T-helper 9 cell (primary cell): ENCODE measurements at places on chromosomes 2 and 18.

DNA sequence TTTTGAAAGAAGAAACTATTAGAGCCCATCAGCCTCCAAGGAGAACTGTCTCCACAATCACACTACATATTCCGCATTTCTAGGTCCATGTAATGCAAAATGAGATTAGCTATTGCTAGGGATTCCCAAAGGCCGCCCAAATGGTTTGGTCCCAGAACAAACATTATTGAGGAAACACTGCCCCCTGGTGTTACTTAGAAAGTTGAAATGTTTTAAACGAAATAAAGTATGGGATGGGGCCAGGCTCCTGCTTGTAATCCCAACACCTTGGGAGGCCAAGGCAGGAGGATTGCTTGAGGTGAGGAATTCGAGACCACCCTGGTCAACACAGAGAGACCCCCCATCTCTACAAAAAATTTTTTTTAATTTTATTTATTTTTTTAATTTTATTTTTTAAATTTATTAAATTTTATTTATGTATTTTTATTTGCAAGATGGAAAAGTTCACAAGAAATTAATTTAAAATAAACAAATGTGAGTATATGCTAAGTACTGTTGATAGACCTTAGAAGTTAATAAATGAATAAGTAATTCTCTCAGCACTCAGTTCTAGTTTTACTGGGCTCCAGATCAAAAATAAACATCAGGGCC lies 5.5 kb downstream of the NHEJ1 start:
- DNase-seq: peak; percentile 10

GRCh38 chr2:57549642-57550102 lies 496.9 kb upstream of the VRK2 start:
- no peak for DNase-seq

DNA sequence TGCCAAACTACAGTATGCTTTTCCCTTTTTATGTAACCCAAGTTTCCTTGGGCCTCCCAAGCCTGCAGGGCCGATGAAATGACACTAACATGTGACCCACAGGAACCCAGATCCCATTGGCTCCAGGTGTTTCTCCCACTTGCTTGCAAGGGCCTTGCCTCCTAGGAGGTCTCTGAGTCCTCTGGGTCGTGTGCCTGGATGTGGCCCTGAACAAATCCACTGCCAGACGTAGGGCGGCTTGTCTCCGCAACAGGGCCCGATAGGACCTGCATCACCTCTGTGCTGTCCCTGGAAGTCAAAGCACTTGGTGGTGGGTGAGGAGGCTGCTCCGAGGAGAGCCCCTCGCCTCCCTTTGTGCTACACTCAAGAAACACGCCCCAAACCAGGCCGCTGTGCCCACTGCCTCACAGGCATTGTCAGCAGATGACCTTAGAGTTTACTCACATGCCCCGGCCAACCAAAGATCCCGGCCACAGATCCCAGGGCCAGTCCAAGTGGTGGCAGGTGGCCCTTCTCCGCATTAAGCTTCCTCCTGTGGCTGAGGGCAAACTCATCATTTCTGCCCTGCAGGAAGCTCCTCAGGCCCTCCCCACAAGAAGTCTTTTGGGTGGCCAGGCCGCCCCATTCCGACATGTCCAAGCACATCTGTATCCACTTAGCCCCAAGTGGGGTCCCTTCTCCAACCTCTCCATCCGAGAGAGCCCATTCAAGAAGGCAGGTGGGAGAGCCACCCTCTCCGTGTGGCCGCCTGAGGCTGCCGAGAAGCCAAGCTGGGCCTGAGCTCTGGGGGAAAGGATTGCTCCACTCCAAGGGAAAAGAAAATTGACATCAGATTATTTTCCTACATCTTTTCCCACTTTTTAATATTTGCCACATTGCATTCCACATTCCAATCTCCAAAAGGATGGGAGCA lies 76.7 kb downstream of the GFPT1 start:
- no peak for DNase-seq

DNA sequence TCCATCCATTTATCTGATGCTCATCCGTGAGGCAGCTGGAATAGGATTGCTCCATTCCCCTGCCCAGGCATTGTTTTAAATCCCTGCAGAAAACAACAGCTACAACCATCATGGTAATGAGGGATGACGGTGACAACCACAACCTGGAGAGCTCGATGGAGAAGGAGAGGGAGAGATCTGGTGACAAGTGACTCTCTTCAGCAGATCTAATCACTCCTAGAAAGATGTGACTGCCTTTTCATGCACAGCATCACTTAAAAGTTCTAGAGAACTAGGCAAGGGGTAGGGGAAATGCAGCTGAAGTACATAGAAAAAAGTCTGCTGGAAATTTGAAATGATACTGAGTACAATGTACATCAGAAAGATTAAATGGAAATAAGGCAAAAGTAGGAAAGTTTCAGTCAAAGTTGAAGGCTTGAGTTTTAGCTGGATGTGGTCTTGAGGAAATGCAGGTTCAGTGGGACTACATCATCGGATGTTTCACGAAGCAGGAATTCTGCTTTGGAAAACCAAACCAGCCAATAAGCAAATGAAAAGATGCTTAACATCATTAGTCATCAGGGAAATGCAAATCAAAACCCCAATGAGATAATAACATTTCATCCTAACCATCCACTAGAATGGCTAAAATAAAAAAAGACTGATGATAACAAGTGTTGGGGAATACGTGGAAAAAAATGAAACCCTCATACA lies 6.8 kb upstream of the ARHGAP25 start:
- no peak for DNase-seq

DNA sequence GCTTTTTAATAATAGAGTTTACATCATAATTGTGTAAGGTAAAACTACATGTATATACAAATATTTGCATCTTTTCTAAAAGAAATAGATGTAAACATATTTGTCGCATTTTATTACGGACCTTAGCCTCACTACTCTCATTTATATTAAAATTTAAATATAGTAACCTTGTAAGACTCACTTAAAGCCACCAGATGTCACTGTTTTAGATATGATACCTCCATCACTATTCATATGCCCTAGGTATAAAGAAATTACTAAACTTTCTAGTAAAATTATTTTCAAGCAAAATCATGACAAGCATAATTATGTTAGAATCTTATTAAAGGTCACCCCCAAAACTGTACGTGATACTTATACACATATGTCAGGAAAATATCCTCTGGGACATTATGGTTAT lies 674.3 kb upstream of the REG3G start:
- DNase-seq: no peak

- no peak for DNase-seq
These were observed 41.4 kb downstream of the CHST9 start for GRCh38 chr18:27143580-27144287.

GRCh38 chr2:9547262-9547991 lies 8.2 kb downstream of the ADAM17 start:
- no peak for DNase-seq

DNA sequence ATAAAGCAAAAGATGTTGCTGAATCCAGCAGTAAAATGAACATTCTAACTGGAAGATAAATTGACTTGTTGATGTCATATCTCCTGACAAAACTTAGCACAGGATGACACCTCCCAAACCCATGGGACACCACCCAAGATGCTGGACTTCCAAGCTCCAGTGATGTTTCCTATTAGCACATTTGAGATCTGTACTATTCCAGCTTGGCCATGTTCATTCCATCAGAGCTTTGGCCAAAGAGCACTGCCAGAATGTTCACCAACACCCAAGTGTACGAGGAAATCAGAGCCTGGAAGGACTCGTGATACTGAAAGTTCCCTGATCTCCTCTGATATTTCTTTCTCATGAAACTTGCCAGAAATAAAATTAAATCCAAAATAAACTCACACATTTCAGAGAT lies 44.7 kb downstream of the PID1 start:
- no peak for DNase-seq

- peak; percentile 1 for DNase-seq
These were observed 27.2 kb downstream of the EIF2AK3 start for GRCh38 chr2:88600038-88600465.

DNA sequence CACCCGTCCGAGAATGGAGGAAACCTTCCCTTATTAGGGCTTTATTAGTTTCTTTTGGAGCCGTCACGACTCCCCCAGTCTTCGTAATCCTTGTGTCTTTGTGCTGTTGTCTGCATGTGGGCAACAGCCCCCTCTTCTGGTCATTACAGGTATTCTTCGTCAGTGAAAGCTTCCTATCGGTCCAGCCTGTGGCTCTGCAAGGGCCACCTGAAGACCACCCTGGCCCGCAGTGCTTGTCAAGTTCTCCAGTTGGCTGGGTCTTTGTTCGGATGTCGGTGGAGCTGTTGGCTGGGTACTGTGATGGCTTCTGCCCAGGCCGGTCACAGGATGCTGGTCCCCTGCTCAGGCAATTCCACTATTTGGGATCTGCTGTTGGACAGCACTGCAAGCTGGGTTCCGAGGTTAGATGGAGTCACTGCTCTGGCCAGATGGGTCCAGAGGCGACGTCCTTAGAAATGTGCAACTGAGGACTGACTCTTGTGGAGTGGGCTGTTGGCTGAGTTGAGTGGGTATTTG lies 19.2 kb downstream of the E2F6 start:
- DNase-seq: peak; percentile 29

- no peak for DNase-seq
These were observed 804.3 kb downstream of the KCNJ3 start for GRCh38 chr2:155502766-155503165.

DNA sequence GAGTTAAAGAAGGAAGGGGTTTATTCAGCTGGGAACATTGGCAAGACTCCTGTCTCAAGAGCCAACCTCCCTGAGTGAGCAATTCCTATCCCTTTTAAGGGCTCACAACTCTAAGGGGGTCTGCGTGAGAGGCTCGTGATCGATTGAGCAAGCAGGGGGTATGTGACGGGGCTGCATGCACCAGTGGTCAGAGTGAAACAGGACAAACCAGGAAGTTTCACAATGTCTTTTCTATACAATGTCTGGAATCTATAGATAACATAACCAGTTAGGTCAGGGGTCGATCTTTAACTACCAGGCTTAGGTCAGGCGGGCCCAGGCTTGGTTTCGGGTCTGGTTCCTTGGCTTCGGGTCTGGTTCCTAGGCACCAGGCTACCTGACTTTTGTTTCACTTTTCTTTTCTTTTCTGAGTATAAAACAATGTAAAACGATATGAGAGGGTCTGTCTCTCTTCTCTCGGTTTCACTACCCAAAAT lies 30.1 kb upstream of the LIPG start:
- no peak for DNase-seq

DNA sequence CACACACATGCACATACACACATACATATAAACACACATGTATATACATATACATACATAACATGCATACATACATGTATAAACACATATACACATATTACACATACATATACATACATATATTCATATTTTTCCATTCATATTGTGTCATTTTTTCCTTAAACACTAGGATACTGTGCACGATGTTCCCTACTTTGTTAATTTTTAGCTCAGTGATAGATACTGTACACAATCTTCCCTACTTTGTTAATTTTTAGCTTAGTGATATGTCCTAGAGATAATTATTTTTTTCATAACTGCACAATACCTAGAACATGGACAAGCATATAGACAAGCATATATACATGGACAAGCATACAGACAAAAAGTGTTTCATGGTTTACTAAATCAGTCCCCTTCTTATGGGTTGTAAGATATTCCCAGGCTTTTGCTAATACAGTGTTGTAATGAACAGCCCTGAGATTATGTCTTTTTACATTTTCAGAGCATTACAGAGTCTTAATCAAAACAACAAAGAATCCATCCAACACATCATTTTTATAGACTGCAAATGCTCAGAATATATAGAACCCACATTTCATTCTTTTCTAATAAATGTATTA lies 75.6 kb downstream of the PID1 start:
- DNase-seq: no peak

- no peak for DNase-seq
These were observed 137.6 kb upstream of the ALPP start for GRCh38 chr2:232240906-232241305.

GRCh38 chr2:96970248-96970875 lies 16.0 kb downstream of the FAM178B start:
- no peak for DNase-seq

- DNase-seq: no peak
These were observed 232.6 kb upstream of the PXDN start for GRCh38 chr2:1976728-1977416.

- DNase-seq: no peak
These were observed 14.5 kb upstream of the NAB1 start for GRCh38 chr2:190634381-190634780.

- no peak for DNase-seq
These were observed 6.3 kb downstream of the PDCD1 start for GRCh38 chr2:241852116-241852980.

DNA sequence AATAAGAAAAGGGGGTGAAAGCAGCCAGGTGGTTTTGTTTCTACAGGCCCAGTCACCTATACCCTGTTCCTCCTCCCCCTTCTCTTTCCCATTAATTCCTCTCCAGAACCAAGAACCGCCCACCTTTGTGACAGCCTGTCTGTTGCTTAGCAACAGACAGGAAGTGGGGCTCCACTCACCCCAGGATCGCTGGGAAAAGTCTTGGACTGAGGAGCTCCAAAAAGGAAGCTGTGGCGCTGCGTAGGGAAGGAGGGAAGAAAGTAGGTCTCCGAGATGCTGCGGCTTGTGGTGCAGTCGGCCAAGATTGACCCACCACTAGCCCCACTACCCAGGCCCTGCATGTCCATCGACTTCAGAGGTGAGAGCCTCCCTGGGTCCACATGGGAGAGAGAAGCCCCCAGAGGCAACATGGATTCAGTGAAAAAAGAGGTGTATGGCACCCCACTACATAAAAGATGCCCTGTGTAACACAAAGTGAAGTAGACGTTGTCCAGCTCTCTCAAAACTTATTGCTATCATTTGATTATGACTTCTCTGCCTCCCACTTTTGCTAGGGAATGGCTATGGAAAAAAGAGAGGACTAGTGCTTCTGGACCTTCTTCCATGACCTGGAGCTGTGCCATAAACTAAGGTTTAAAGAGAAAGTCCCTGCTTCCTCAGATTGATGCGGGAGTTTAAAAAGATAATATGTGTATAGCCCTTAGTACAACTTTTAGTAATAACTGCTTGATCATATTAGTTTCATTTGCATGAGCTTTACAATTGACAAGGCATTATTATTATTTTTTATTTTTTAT lies at the start of gene FER1L5:
Gene FER1L5 (plus strand): TSS at position 201 of the 797 bp plus-strand sequence. CDS start 73 bp downstream, at position 274.
- DNase-seq: no peak

- DNase-seq: no peak
These were observed 141.9 kb upstream of the CTAGE1 start for GRCh38 chr18:22559414-22560274.

DNA sequence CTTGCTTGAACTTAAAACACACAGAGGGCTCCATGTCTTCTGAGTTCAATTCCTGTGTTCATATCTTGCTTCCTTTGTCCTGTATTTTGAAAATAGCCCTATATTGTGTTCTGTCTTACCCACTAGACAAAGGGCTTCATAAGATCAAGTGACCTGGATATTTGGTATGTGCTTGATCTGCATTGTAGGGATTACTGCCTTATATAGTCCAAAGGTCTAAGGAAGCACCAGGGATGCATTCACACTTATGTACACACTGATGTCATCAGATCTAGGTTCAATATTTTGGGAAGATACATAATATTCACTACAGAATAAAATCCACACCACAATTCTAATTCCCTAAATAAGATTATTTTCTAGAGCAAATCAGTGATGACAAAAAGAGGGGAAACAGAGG lies 278.0 kb upstream of the KYNU start:
- no peak for DNase-seq

DNA sequence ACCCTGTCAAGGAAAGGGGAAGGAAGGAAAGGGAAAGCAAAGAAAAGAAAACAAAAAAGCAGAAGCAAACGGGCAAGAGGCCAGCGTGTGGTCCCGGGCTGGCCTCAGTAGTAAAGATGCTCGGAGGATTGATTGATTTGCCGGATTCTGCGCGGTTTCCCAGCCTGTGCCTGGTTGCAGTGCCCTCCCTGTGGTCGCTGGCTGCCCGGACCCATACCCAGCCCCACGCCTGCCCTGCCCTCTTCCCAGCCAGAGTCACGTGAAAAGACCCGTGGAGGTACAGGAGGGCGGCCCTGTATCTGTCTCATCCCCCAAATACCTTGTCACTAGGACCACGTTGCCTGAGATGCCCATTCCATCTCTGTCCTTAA lies 55.1 kb upstream of the IMP4 start:
- no peak for DNase-seq
